ENCODE measurements at places on chromosomes 12 and 14.
A peak's percentile ranks its signal among the peaks of the same experiment; 100 is the strongest.

DNA sequence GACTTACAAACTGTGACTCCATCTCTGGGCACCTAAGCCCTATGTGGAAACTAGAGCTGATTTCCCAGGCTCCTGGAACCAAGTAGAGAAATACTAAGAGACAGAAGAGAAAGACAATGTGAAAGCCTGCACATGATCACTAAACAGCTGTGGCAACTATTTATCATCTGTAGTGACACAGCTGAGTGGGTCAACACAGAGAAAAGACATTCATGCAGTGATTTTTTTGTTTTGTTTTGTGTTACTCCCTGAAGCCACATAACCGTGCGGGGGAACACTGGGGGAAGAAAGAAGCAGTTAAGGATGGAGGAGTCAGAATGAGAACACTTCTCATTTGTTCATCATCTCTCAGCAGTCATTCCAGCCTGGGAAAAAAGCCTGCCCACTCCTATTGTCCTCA is 1.5 kb downstream of the PRR4 start:
- no peak for DNase-seq

DNA sequence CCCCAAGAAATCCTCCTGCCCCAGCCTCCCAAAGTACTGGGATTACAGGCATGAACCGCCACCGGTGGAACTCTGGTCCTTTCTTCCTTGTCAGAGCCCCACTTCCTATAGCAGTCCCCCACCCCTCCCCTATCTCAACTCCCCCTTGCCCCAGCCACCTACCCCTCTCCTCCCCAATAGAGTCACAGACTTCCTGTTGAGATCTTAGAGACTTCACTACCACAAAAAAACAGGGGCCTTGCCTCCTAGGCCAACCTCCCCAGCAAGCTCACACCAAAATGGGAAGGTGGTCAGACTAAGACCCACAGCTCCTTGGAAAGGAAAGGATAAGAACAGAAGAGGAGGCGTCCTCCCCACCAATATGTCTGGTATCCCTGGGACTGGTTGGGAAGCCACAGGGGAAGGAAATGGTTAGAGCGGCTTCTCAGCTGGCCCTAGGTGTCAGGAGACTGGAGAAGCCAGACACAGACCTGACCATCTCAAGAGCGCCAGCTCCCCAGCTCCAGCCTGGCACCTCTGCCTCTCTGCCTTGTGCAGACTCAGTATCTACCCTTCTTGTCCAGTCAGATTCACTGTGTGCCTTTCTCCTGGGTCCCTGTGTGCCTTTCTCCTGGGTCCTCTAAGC is 8.5 kb downstream of the ITGB7 start:
- no peak for DNase-seq

DNA sequence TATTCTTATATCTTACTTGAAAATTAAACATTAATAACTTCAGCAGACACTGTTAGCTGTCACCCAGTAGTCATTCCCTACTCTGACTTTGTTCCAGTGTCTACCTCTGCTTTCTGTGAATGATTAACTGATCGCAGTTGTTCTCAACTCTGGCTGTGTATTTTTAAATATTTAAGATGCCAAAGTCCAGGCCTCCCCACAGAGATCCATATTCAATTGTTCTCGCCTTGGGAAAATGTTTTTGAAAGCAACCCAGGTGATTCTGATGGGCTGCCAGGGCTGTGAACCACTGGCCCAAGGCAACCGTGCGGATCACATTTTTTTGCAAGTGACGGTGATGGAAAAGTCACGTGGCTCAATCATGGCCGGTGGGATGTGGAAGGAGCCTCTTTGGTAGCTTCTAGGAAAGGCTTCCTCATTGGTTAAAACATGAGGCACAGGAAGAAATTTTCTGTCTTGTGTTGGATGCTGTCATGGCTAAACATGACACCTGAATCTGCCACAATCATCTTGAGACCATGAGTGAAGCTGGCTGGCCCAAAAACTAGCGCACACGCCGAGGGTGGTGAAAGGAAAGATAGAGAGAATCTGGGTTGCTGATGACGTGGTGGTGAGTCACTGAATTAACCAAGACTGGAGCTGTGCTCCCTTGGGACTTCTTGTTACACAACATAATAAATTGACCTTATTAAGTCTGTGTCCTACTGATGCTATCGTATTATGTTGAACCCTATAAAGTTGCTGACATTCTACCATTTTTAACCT is 37.2 kb downstream of the RDH12 start:
- DNase-seq = no peak

DNA sequence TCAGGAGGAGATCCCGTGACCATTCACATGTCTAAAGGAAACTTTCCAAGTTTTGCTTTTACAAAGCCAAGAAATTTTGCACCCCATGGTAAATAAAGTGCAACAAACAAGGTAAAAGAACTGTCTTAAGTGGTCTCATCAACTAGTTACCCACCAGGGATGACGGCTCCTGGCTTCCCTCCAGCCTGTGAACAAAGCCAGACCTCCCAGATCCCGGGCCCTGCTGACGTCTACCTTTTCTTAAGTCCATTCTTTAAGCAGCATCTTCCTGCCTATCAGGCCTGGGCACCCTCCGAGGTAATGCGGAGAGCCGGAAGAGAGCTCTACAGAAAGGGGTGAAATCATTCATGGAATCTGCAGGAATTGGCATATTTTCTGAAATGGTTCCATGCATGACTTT is 58.0 kb upstream of the DAAM1 start:
- DNase-seq = no peak

- no peak for DNase-seq
Measured at GRCh38 chr14:90154110-90154509, 92.3 kb downstream of the KCNK13 start.

DNA sequence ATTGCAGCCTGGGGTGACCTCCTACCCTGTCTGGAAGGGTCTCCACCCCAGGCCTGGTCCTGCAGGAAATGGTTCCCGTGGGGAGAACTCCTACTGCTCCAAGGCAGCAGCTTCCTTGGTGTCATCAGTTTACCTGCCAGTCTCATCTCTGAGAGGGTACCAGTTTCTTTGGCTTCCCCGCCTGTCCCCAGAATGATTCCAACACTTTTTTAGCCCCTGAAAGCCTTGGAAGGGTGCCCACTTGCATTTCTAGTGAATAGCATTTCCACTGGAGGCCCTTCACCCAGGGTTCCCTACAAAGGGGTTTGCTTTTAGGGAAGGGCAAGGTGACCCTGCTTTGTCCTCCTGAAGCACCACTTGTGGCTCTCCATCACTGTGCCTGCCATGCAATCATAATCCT is 284.3 kb downstream of the ZFP36L1 start:
- DNase-seq = no peak

GRCh38 chr12:89962648-89963047 is 254.0 kb upstream of the ATP2B1 start:
- DNase-seq = no peak

DNA sequence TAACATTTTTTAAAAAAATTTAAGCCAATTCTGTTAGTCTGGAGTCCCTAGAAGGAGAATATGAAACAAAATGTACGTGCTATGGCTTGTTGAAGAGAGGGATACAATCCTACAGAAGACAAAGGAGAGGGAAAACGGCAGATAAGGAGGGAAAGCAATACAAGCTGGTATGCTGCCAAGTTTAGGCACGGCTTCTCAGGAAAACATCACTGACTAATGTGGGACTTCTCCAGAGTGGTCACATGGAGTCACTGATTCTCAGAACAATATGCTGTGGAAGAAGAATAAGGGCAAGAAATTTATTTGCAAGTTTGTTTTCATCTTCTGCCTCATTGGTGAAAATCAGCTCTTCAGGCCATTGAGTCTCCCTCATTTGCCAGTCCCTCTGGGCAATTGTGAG is 22.9 kb upstream of the NR1H4 start:
- DNase-seq = no peak

GRCh38 chr14:52538623-52539022 is 13.7 kb downstream of the TXNDC16 start:
- DNase-seq = no peak

- DNase-seq = peak; percentile 91
Measured at GRCh38 chr14:61140872-61141271, 140.3 kb downstream of the TMEM30B start.

- DNase-seq = no peak
Measured at GRCh38 chr14:104563191-104563741, 16.3 kb upstream of the C14orf180 start.

GRCh38 chr12:88273875-88274274 is 131.8 kb downstream of the TMTC3 start:
- DNase-seq = no peak

DNA sequence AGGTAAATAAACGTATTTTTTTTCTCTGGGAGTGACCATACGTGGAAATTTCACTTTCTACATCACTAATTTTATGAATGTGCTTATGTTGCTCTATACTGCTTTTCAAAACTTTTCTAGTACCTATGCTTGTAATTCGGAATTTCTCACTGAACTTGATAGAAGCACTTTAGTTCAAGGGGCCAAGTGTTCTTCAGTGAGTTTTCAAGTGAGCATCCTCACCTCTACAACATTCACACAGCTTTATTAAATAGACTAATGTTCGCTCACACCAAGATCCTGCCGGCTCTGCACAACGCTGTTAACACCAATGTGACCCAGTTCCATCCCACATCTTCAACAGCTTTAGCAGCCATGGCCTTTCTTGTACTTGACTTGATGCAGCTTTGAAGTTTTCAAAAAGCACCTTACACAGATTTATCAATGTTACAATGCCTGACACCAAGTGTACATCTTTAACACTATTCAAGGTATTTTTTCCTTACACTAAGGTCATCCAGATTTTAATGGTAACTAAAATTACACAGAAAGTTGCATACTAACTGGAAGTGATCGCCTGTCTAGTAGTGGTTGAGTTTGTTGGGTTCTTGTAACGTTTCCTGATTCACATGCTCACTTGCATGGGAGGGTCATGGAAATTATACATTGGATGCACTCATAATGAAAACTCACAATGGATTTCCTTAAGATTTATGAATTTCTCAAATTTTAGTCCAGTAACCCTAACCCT is 4.5 kb downstream of the UBC start:
- no peak for DNase-seq

DNA sequence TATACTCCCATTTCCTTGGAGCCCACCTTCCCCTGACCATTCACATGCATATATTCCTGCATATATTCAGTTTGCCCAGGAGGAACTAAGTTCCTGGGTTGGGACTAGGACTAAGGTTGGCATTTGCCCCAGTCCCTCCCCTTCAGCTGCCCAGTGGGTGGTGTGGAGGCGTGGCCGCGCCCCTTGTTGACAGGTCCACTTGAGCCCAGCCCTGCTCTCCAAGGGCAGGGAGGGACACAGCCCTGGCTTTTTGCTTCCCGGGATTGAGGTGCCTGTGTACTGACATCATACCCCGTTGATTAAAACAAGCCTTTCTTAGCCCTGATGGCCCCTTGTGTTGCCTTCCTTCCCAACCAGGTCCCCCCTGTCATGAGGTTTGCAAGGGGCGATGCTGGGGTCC is 7.3 kb downstream of the ERBB3 start:
- DNase-seq = peak; percentile 84

DNA sequence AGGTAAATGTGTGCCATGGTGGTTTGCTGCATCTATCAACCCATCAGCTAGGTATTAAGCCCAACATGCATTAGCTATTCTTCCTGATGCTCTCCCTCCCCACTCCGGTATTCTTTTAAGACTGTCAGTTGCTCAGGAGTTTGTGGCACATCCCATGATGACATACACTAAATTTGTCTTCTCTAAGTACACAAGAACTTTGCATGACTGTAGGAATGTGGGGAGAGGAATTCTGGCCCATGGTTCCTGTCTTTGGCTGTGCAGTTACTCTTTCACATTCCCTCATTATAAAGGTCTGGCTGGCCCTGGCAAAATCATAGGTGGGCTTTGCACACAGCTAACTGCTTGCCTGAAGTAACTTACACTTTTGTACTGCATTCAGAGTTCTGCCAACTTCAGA is 30.3 kb downstream of the HMGA2 start:
- no peak for DNase-seq

DNA sequence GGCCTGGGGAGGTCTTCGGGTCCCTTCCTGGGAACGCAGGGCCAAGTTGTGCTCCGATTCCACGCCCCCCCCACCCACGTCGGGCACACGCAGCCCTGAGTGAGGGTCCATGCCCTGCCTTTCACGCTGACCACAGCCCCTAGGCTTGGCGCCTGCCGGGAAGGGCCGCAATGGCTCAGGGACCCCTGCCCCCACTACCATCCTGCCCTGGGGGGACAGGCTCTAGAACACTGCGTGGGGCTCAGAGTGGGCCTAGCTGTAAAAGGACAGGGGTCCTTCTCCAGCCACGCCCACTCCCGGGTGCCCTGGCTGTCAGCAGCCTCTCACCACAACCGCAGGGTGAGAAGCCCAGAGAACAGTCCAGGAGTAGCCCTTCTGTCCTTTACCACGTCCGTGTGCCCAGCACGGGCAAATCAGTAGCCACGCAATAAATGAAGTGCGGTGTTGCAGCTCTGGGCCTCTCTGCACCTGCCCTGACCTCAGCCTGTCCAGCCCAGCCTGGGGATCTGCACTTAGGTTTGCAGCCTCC is 9.4 kb upstream of the GPR68 start:
- no peak for DNase-seq

DNA sequence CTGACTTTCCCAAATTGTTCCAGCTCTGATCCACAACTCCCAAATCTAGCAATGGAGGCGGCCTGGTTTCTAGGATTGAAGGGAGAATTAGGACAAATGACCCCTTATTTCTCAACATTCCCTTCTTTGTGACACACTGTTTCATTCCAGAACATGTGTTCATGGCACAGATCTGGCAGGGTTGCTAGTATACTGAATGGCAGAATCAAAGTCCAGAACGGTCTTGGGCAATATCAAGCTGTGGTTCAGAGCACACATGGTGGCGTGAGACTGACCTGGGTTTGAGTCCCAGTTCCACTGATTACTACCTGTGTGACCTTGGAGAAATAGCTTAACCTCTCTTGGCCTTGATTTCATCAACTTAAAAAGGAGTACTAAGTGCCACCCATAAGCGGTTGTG is 152.5 kb downstream of the SAMD4A start:
- no peak for DNase-seq

DNA sequence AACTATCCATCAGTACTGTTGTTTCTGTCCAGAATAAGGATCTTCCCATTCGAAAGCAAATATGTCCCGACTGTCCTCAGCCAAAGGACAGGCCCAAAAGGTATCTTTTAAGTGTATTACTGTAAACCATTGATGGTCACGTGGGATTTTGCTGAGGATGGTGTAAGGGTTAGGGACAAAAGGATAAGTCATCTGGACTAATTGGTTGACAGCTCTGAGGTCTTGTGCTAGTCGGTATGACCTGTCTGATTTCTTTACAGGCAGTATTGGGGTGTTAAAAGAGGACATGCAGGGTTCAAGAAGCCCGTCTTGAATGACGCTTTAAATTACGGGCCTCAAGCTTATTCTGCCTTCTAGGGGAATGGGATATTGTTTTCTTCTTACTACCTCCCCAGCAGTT is 24.4 kb downstream of the CLEC2A start:
- DNase-seq = no peak

DNA sequence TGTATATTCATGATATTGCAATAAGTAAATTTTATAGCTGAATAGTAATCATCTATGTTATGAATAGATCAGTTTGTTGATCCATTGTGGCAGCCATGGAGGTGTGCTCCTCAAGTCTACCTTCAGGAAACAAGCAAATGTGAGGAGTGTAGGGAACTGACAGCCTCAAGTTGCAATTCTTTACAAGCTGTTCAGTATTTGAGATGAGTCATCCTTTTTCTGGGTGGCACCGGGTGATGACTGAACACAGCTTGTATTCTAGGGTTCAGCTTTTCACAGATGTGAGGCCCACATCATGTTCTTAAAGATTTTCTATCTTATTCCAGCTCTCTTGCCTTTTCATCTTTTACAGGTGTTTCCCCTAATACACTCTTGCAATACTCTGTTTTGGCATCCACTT is 452.4 kb downstream of the KCNH5 start:
- DNase-seq = no peak

Measured in NCI-H2029 (cell line).